ENCODE measurements at places on chromosomes 12 and 14.

DNA sequence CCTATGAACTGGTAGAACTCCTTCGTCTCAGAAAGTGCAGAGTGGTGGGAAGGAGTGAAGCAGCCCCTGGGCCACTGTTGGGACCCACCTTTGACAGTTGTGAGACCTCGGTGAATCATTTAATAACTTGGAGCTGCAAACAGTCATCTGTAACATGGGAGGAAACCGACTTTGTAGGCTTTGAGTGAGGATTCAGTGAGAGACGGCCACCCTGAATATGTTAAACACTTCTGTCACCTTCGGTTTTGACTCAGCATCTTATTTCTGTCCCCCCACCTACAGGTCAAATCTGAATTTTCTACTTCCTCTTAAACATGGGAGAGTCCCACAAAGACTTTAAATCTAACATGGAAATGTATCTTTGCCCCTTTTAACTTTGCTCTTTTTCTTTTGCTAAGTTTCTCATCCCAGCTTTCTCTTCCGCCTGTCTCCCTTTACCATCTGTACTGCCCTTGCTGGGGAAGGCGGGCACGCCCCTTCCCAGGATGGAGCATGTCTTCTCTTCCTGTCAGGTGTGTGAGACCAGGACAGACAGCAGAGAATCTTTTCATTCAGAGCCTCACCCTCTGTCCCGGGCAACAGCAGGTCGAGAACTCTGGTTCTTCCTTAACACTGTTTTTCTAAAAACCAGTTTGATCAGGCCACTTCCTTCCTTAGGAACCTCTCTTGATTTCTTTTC is 37.1 kb downstream of the ZC3H14 start:
- DNase-seq, result no peak

- no peak for DNase-seq
Measured at GRCh38 chr14:92945959-92946846, 23.3 kb downstream of the CHGA start.

- no peak for DNase-seq
Measured at GRCh38 chr12:101925935-101926334, 48.6 kb downstream of the DRAM1 start.

DNA sequence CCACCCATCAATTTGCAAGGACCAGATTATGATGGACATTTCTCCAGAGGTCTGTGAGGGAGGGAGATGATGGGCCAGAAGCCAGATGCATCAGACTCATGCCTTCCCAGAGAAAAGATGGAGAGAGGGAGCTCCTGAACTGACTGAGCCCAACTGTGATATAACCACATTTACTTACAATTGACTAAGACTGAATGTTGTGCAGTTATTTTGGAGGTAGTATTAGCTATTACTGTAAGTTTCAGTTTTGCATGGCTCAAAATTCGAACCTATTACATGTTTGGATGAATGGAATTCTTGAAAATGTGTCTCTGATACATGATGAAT is 211.1 kb upstream of the SFSWAP start:
- no peak for DNase-seq

GRCh38 chr12:110600254-110600653 is 13.7 kb upstream of the TCTN1 start:
- peak; percentile 91 for DNase-seq

- no peak for DNase-seq
Measured at GRCh38 chr12:107554941-107555340, 130.7 kb upstream of the PWP1 start.

GRCh38 chr14:27243365-27243764 is 645.5 kb upstream of the NOVA1 start:
- no peak for DNase-seq

GRCh38 chr14:55107766-55108554 is 21.1 kb upstream of the LGALS3 start:
- peak; percentile 97 for DNase-seq

DNA sequence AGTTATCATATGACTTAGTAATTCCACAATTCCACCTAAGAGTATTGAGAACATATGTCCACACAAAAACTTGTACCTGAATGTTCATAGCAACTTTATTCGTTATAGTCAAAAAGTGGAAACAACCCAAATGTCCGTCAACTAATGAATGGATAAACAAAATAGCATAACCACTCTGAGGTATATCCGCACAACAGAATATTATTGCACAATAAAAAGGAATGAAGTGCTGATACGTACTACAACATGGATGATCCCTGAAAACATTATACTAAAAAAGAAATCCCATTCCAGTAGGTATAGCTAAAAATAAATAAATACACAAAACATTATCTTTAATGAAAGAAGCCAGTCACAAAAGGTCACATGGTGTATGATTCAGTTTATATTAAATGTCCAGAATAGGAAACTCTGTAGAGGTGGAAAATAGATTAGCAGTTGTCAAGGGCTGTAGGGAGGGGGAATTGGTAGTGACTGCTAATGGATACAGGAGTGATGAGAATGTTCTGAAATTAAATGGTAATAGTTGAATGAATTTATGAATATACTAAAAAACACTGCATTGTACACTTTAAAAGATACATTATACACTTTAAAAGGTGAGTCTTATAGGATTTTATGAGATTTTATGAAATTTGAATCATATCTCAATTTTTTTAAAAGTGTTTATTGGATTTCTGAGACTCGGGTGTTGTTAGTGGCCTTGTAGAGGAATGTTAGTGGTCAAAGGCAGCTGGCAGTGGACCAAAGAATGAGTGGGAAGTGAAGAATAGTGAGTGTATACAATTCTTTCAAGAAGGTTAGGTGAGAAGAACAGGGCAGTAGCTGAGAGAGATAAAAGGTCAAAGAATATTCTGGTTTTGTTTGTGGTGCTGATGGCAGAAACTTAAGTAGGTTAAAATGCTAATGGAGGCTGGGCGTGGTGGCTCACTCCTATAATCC is 36.3 kb upstream of the BAZ1A start:
- peak; percentile 40 for DNase-seq

DNA sequence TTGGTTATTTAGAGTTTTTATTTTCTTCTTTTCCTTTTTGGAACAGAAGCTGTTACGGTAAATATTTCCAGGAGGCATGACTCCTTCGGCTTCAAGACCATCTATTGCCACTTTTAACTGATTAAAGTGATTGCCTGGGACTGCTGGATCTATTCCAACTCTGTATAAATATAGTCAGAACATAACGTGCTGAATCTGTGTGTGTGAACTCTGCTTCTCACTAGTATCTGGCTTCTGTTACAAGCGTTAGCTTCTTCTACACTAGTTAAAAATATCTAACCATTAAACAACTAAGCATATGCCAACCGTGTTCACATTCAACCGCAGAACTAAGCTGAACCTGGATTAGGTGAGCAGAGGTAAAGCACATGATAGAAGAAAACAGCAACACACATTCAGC is 49.0 kb downstream of the TMTC1 start:
- no peak for DNase-seq

GRCh38 chr12:761256-761655 is 8.9 kb downstream of the WNK1 start:
- DNase-seq, result no peak

DNA sequence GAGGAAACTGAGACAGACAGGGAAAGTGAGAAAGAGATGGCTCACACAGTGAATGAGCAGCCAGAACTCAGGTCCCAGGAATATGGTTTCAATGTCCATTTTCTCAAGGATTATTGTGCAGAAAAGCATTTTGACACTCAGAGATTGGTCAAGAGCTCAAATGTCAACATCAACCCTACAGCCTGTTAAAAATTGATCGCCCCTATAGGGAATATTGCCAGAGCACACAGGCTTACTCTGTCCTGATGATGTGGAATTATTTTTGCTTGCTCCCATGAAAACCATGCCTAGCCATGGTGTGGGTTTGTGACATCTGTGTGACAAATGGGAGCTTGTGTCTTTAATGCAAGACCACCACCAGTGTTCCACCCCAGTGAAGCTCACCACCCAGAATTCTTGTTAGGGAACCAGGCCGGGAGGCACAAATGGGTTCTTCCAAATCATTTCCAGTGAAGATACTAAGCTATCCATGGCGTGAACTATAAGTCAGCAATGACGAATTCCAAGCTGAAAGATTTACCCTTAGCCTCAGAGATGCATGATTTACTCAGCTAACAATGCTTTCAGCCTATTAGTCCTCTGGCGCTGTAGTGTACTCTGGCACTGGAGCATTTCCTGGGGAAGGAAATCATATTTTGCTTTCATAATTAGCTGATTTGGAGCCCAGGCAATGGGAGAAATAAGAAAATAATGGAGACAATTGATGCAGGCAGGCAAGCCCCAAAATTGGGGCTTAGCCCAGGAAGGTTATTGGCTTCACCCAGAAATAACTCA is 1188.2 kb upstream of the TMEM132C start:
- DNase-seq, result peak; percentile 39

GRCh38 chr12:4448943-4449850 is 3.6 kb upstream of the FGF6 start:
- no peak for DNase-seq

- no peak for DNase-seq
Measured at GRCh38 chr12:58616618-58617017, 303.7 kb downstream of the LRIG3 start.

DNA sequence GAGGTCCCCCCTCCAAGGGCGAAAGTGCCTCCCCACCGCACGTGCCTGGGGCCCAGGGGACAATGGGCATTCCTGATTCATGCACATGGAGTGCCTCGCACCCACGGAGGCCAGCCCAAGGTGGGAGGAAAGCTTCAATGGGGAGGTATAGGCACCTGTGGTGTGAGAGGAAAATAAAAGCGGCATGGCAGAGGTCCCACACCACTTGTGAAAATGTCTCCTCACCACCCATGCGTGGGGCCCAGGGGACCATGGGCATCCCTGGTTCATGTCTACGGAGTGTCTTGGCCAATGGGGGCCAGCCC is 384.7 kb downstream of the ALG10 start:
- DNase-seq, result no peak

- DNase-seq, result no peak
Measured at GRCh38 chr12:3991798-3992580, 118.8 kb upstream of the PARP11 start.

DNA sequence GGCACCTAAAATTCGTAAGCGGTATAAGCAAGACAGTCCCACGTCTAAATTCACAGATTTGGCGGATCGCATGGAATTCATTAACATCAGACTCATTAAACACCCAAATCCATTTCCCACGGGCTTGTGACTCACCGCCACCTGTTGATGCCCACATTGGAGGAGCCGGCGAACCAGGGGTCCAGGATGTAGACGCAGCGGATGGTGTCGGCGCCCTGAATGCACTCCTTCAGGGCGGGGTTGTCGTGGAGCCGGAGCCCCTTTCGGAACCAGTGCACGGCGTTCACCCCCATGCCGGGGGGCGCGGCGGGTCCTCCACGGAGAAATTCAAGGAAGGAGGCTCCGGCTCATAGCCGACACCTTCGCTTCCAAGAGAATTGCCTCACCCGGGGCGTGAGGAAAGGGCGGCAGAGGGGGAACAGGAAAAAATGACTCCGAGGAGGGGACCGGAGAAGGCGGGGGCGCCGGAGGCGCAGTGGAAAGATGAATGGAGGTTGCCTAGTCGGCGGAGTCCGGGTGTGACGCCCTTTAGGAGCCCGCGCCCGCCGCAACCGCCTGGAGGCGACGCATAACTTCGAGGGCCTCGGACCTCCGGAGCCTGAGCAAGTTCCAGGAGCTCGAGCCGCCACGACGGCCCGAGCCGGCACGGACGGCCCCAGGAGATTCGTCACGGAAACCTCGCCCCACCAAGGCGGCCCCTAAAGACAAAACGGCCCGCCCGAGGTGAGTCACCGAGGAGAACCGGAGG is 506 bp downstream of the CRY1 start:
- peak; percentile 80 for DNase-seq

DNA sequence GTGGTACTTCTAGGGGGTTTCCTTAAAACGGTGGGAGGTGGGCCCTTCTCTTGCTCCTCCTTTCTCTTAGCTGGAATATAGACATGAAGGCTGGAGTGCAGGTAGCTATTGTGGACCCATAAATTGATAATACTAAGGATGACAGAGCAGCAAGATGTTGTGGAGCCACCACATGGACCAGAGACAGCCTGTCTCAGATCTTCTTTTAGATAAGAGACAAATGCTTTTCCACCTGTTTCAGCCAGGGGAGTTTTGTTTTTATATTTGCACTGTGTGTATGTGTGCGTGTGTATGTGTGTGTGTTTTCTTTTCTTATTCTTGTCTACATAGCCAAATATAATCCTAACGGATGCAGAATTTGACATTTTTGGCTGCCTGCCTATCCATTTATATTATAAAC is 62.9 kb upstream of the HIF1A start:
- no peak for DNase-seq

- peak; percentile 83 for DNase-seq
Measured at GRCh38 chr12:66269757-66270383, 32.4 kb upstream of the HELB start.

DNA sequence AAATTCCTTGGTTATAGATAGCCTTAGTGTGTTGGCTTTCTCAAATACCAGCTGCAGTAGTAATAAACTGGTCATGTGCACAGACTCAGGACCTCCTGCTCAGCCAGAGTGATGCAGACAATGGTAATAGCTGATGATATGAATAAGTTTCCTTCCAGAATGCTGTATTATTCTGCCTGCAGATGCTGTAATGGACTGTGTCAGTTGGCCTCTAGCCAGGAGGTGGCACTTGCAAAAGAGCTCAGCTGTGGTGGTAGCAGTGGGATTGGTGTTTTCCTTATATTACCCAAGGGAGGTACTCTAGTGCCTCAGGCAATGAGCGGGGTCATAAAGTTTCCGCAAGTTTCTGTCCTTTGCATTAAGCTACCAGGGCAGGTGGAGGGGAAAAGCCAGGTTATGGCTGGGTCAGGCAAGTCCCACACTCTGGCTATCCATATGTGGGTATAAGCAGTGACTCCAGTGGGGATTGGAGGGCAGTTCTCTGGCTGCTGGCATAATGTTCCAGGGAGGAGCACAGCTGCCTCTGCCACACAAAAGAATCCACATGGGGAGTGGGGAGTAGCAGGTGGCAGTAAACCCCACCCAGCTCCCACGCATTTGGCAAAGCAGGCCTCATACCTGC is 14.0 kb upstream of the MUCL1 start:
- DNase-seq, result no peak

- no peak for DNase-seq
Measured at GRCh38 chr14:22641846-22642245, 2.3 kb downstream of the OR6J1 start.

- no peak for DNase-seq
Measured at GRCh38 chr12:5210179-5210922, 166.7 kb downstream of the KCNA5 start.

- DNase-seq, result no peak
Measured at GRCh38 chr12:44091948-44092606, 256.2 kb downstream of the TMEM117 start.

GRCh38 chr14:51877810-51878209 is 17.4 kb downstream of the GNG2 start:
- DNase-seq, result no peak

Measured in adipocyte (in vitro differentiated cells).